ENCODE measurements at places on chromosomes 12 and 14.

- no peak for DNase-seq
Observed at GRCh38 chr14:29743531-29743930, 184.1 kb downstream of the PRKD1 start.

GRCh38 chr12:95173392-95174251 lies 43.6 kb downstream of the FGD6 start:
- DNase-seq, result no peak

DNA sequence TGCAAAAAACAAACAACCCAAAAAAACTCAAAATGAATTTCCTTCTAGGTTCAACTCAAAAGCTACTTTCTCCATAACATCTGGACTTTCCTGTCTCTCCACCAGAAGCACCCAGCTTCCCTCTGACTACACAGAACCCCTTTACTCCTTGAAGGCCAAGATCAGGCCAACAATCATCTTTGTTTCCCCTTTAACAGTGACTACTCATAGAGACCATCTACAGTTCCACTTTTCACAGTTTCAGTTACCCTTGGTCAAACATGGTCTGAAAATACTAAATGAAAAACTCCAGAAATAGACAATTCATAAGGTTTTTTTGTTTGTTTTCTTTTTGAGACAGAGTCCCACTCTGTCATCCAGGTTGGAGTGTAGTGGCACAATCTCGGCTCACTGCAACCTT lies 11.8 kb downstream of the GCH1 start:
- DNase-seq, result no peak

GRCh38 chr14:54221971-54222370 lies 174.8 kb upstream of the CDKN3 start:
- no peak for DNase-seq

Measured in activated CD8-positive, alpha-beta T cell treated with anti-CD3 and anti-CD28 coated beads, Interleukin-2, amount 10 ng/mL, durations not matched to agents 7 days and 5 days (primary cell).